ENCODE measurements at places on chromosomes 2 and 18.

DNA sequence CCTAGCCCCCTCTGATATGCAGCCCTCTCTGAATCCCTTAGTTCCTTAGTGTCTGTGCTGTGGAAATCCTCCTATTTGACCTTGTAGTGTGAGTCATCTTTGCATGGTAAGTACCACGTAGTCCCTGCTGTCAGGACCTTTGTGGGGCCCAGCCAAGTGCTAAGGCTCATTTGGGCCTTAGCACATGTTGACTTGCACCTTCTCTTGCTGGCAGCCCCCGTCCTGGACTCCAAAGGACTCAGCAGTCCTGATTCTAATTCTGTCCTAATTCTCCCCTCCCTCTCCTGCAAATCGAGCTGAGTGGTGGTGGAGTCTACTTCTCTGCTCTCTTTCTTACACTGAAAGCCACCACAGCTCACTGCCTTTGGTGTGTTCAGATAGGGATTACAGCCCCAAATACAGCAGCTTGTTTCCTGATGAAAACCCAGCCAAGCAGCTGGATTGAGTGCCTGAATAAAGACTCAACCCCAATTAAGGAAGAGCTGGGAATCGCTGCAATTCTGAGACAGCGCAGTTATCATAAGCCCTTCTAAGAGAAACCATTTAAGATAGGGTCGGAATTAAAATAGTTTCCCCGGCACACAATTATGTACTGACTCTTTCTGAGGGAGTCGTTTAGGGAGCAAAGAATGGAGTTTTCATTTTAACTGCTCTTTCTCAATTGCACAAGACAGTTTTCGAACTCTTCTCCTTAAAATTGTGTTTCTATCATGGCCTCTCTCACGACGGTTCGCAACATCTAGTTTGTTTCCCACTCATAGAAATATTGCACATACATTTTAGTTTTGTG is 215.6 kb upstream of the TNP1 start:
- peak; percentile 7 for DNase-seq

DNA sequence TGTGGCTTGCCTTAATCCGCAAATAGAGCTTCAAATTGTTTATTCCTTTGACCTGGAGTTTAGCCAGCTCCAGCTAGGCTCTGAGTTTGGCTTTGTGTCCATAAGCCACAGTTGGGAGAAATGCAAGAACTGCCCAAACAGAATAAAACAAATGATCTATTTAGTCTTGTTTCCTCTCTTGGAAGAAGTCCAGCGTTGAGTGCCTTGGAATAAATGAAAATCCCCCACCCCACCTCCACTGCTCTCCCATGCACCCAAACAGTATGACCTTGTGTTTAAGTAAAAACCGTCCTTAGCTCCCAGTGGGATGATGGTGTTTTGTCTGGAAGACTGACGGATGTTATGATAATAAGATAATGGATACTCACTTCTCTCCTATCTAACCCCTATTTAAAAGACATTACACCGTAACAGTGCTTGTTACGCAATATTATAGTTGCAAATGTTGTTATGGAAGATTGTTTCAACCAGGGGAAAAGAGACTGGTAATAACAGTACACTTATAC is 3.2 kb upstream of the SERPINE2 start:
- DNase-seq = no peak

- peak; percentile 45 for DNase-seq
Measured at GRCh38 chr2:102241616-102242305, 54.9 kb downstream of the IL1RL2 start.

DNA sequence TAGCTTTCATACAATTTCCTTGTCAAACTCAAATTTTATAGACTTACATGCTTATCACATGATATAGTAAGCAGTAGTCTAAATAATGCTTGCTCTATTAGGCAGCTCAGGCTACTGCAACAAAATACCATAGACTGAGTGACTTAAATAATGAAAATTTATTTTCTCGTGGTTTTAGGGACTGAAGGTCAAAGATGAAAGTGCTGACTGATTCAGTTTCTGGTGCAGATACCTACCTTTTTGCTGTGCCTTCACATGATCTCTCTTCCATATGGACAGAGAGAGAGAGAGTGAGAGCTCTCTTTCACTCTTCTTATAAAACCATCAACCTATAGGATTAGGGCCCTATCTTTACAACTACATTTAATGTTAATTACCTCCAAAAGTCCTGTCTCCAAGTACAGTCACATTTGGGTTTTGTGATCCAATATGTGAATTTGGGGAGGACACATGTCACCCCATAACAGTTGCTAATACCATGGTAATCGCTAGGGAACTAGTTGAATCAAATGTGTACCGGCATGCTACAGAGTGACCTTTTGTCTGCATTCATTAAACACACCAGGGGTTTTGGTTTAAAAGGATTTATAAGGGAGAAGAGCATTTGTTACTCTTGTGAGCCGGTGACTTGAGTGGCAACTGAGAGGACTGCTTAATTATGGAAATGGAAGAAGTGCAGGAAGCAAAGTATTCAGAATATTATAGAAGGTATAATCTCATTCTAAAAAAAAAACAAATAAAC is 723.4 kb upstream of the LRRTM4 start:
- no peak for DNase-seq
